AML-193 (cell line): ENCODE measurements at places on chromosomes 4 and X.

DNA sequence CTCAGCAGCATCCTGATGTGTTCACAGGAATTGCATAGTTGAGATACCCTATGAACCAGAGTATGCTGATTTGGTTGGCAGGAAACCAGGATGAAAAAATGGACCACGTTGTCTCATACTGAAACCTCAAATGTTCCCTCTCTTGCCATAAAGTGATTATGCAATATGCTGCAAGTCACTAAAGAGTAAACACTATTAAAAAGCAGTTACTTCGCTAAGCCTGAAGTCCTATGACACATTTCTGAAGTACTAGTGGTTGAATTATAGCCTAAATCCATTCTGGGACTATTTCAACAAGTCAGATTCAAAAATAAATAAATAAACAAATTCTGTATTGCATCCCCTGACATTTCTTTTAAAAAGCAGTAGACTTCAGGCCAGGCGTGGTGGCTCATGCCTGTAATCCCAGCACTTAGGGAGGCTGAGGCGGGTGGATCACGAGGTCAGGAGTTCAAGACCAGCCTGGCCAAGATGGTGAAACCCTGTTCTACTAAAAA lies 106.0 kb upstream of the NAP1L5 start:
- peak; percentile 53 for DNase-seq

- no peak for DNase-seq
Observed at GRCh38 chr4:2261853-2262144, at the start of gene MXD4. Gene MXD4 (minus strand): TSS chr4:2262109. CDS start chr4:2261980, 129 bp downstream.

GRCh38 chr4:14008494-14008893 lies 381.0 kb upstream of the BOD1L1 start:
- peak; percentile 61 for DNase-seq

- DNase-seq: no peak
Observed at GRCh38 chr4:3675251-3676115, 90.7 kb upstream of the ADRA2C start.

DNA sequence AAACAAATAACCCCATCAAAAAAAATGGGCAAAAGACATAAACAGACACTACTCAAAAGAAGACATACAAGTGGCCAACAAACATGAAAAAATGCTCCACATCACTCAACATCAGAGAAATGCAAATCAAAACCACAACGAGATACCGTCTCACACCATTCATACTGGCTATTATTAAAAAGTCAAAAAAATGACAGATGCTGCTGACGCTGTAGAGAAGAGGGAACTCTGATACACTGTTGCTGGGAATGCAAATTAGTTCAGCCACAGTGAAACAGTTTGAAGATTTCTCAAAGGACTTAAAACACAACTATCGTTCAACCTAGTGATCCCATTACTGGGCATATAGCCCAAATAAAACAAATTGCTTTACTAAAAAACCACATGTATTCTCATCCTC lies 671.2 kb upstream of the FTHL17 start:
- DNase-seq: no peak

GRCh38 chr4:126827669-126828068 lies 805.1 kb upstream of the INTU start:
- no peak for DNase-seq

- no peak for DNase-seq
Observed at GRCh38 chrX:16196829-16197228, 29.5 kb downstream of the MAGEB17 start.

- DNase-seq: no peak
Observed at GRCh38 chr4:180164799-180165198, 2078.4 kb upstream of the TENM3 start.

DNA sequence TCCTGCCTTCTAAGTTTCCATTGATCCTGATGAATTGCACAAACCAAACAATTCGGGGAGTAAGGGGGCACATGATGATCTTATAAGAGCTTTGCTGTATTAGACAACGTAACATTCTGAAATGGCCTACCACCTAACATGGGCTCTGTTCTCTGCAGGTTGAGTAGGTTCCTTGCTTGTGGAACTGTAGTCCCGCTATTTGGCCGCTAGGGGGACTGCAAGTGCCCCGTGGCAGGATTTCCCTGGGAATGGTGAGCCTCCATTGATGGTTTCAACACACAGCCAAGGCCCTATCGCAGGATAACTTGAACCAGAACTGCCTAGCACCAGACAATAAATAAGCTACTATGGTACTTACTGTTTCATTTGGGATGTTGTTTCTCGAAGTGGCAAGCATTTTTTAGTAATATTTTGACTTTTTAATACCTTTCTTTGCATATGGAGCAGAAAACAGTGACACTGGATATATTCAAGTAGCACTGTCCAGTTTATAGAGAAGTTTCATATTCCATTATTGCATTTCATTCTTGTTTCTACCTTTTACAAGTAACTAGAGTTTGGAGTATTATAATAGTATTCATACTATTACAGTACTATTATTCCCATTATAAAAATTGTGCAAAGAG lies 11.9 kb downstream of the AR start:
- peak; percentile 12 for DNase-seq

DNA sequence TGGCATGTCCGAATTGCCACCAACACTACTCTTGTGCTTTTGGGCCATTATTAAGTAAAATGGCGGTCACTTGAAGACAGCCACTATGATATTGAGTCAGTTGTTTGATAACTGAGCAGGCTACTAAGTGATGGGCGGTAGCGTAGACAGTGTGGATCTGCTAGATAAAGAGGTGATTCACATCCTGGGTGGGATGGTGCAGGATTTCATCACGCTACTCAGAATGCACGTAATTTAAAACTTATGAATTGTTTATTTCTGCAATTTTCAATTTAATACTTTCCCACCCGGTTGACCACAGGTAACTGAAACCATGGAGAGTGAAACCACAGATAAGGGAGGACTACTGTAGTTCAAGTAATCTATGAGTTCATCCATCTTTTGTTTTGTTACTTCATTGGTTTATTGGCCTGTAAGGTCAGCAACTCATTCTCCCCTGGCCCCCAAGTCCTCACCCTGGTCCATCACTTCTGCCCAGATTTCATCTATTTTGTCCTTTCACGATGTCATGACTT lies 2.9 kb downstream of the ARAF start:
- no peak for DNase-seq

DNA sequence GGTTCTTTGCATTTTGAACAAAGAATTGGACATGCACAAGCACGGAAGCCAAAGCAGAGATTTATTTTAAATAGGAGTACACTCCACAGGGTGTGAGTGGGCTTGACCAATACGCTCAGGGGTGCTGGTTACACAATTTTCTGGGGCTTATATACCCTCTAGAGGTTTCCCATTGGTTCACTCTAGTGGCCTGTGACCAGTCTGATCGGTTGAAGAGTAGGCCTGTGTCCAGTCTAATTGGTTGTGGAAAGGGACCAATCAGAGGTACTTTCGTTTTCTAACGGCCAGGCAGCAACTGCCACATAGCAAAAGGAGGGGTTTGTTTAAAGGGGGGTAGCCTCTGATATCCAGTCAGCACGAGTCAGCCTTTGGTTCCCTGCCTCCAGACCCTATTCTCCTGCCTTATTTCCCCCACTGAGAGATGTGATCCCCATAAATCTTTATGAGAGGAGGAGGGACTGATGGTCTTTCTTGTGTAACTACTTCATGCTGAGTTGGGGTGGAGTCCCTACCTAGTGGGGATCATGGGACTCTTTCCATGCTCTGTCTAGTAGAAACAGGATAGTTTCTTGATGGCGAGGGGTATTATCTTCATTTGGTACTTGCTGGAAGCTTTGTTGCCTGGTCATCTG lies 11.3 kb upstream of the AREG start:
- no peak for DNase-seq

DNA sequence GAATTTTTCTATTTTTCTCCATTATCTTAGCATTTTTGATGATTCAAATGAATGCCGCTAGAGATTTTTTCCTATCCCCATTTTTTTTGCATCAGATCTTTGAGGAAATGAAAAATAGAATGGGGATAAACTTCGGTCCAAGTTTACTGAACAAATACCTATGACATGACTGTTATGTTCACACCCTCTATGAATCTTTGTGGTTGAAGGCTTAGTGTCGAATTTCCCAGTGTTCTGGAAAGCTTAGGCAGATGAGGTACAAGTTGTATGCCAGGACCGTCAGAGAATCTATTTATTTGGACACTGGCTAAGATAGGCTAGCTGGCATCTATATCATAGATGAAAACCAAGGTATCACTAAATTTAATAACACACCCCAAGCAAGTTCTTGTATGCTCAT lies 123.4 kb downstream of the SPCS3 start:
- no peak for DNase-seq

DNA sequence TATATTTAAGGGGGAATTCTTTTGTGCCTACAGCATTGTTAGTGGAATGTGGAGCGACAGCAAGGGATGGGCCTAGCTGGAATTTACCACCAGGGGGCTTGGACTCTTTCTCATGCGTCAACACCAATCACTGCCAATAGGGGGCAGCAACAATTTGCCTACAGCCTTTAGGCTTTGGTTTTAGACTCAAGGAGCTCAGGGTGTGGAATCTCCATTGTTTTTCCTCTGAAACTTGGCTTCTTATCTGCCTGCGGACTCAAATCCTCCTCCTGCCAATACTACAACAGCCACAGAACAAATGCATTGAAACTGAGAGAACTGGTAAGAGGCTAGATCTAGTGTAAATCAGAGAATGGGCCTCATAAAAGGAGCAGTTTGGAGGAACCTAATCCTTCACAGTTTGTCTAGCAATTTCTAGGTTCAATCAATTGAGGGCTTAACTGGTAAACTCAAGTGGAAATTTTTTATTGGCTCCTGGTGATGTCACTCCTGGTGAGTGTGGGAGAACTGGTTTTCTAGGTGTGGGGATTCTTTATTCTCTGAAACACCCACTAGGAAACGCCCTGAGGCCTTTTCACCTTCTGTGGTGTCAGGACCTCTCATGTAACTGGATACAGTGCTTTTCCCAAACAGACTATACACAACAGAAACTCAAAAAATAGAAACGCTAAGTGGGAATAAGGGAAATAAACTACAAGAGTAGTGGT lies 27.9 kb upstream of the TMSB4X start:
- DNase-seq: peak; percentile 45

GRCh38 chrX:74195605-74196004 lies 108.4 kb upstream of the ZCCHC13 start:
- DNase-seq: no peak

- no peak for DNase-seq
Observed at GRCh38 chr4:96841801-96842200, 1001.9 kb downstream of the PDHA2 start.

DNA sequence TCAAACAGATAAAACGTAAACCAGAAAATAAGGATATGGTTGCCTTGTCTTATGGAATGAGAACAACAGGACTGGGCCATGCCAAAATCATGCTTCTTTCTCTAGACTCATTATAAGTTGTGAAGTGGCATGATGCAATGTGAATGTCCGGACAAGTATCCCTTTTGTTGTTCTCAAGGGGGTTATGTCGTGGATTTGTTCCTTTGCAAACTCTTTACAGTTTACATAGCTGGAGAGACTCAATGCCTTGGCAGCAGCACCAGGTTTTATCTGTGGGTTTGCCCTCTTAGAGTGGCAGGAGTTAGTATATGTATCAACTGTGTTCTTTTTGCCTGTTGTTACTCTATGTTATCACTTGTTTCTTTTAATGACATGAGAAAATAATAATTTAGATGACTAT lies 41.4 kb downstream of the SPRY1 start:
- DNase-seq: no peak

DNA sequence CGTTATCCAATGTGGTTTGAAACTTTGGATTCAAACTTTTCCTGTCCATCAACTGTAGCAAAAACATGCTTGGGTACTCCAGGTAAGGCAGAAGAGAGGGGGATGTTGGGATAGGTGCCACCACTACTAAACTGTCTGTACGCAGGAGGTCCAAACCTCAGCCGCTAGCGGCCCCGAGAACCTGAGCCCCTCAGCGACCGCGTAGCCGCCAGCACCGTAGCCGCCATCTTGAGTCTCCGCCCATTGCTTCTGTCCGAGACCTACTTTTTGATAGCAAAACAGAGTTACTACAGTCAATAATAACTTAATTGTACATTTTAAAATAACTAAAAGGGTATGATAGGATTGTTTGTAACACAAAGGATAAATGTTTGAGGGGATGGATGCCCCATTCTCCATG lies 119.9 kb upstream of the GRID2 start:
- no peak for DNase-seq
